ENCODE measurements at places on chromosomes 7 and 10.

- DNase-seq = no peak
Measured at GRCh38 chr10:14880229-14880628, 1.6 kb downstream of the SUV39H2 start.

DNA sequence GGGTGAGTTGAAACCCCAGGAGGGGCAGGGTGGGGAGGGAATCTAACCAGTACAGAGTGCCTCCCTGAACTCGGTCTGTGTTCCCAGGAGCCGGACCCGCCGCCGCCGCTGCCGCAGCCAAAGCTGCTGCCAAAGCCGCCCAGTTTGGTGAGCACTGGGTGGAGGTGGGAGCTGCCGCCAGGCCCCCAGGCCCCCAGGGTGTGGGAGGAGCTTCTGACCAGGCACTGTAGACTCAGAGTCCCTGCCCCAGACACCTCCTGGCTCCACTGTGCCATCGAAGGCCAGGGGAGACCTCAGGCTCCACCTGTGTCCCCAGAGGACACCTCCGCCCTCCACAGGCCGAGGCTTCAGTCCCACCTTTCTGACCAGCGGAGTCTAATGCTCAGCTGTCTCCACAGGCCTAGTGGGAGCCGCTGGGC lies 20.4 kb upstream of the LIMK1 start:
- DNase-seq = no peak

- peak; percentile 44 for DNase-seq
Measured at GRCh38 chr10:97188261-97188711, 2.5 kb upstream of the SLIT1 start.

- no peak for DNase-seq
Measured at GRCh38 chr7:130996833-130997231, 262.8 kb upstream of the KLF14 start.

GRCh38 chr7:24760968-24761367 lies 3.7 kb upstream of the GSDME start:
- no peak for DNase-seq

GRCh38 chr7:51160411-51160810 lies 156.2 kb downstream of the COBL start:
- no peak for DNase-seq

- DNase-seq = no peak
Measured at GRCh38 chr7:26694713-26695112, 169.7 kb downstream of the SKAP2 start.
